ENCODE measurements at places on chromosomes 16 and 17.

DNA sequence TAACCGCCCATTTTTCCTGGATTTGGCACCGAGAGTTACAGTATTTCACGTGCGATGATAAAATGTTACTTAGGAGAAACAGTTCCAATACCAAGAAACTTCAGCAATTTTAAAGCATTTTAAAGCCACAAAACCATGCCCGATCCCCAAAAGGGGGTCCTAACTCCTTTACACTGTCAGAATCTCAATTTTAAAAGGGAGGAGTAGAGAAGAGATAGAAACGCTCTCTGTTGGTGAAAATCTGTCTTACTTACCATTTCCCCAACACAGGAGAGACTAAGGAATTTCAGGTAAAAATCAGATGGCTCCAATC lies 526 bp upstream of the RNASEK start:
- DNase-seq, result no peak

GRCh38 chr17:78818152-78818846 lies 22.3 kb downstream of the USP36 start:
- no peak for DNase-seq

DNA sequence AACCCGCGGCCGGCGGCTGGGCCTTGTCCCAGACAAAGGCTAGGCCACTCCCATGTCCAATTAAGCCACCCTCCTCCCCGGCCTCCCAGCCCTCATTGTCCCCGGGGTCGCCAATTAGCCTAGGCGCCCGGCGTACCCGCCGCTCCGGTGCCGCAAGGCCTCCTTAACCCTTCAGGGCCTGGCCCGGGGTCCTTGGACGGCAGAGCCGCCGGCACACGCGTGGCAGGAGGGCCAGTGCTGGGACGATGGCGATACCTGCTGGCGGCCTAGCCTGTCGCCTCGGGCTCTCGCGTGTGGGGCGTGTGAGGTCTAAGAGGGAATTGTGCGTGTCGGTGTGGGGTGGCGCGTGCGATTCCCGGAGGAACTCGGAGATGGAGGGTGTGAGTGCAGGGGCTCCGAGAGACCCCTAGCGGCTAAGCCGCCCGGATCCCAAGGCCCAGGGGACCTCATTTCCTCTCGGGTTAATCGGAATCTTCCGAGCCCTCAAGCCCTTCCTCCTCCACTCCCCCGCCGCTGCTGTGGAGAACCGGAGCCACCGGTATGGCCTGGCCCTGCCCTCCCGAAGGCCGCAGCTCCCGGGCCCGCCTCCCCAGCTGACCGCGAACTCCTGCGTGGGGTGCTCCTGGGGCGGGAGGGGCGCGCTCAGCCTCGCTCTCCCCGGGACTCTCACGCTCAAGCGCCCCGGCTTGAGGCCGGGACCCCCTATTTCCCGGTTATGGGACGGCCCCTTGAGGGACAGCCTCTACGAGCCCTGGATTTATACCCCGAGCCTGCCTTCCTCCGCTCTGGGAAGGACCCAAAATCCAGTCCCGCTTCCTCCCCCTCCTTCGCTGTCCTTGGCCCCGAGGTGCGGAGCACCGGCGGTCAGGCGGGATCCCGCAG lies 11.9 kb downstream of the TBX2 start:
- peak; percentile 17 for DNase-seq

GRCh38 chr16:30902029-30902972 lies 5.9 kb downstream of the CTF1 start:
- DNase-seq, result peak; percentile 34
